ENCODE measurements at places on chromosomes 5 and 9.

GRCh38 chr5:75640826-75641225 lies 29.6 kb downstream of the ANKDD1B start:
- no peak for DNase-seq

- no peak for DNase-seq
These were observed 28.1 kb downstream of the FYB1 start for GRCh38 chr5:39191216-39191615.

DNA sequence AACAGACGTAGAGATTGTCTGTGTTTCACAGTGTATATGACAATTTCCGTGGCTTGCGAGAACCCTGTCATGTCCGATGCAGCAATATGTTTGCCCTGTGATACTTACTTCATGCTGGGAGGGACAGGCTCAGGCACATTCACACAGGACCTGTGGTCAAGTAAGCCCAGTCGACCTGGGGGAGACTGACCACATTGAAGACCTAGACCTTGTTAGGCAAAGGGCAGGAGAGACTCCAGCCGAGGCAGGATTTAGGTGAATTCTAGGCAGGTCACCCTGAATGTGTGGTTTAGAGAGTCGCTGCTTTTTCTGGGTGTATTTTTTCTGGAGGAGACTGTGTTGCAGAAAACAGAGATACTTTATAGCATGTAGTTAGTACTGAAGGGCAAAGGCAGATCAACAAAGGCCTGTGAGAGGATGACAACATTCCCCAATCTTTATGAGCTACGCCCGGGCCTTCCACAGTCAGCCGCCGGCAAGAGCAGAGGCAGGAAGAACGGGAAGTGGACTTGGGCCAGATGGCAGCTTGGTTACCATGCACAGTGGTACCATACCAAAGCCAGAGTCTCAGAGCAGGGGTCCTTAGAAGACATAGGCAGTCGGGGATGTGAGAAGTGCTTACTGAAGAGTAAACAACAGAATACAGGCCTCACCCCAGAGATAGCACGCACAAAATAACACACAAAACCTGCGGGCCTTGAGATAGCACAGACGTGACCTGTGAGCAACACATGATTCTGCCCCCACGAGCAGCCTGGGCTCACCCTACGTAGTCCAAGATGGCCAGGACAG lies 220.7 kb downstream of the CACNA1B start:
- DNase-seq, result no peak

GRCh38 chr5:91382530-91383026 lies 539 bp downstream of the ARRDC3 start:
- DNase-seq, result peak; percentile 38

DNA sequence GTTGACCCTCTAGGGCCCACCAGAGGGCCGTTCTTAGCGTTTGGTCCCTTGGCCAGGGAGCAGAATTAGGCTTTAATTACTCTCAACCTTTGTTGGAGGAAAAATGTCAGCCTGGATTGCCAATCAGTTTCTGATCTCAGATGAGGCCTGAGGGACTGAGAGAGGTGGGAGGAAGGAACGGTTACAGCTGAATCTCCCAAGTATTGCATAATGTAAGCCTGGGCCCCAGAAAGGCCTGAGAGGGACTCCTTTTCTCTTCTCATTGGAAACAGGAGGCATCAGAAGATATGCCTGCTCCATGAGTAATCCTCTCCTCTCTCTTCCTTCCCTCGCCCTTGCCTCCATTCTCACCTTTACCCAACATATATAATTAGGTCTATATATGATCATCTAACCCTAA lies 105.7 kb downstream of the INSYN2B start:
- DNase-seq, result no peak

DNA sequence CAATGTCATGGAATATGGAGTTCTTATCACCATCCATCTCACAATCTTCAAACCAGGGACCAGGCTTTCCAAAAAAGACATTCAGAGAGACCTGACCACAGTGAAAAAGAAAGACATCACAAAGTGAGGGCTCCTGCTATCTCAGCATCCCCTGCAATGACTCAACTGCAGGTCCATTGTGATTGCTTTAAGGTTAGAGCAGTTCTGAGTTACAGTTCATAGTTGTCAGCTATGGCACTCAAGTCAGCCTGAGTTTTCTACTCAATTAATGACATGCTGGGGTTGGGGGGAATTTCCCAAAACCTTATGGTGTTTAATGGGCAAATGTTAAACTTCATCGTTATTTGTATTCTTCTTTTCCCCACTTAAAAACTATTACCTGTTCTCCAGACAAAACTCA lies 58.9 kb downstream of the CEMIP2 start:
- no peak for DNase-seq

- DNase-seq, result peak; percentile 74
These were observed 47.4 kb downstream of the P4HA2 start for GRCh38 chr5:132180134-132180745.

- DNase-seq, result no peak
These were observed 57.6 kb downstream of the TMOD1 start for GRCh38 chr9:97559111-97559514.

DNA sequence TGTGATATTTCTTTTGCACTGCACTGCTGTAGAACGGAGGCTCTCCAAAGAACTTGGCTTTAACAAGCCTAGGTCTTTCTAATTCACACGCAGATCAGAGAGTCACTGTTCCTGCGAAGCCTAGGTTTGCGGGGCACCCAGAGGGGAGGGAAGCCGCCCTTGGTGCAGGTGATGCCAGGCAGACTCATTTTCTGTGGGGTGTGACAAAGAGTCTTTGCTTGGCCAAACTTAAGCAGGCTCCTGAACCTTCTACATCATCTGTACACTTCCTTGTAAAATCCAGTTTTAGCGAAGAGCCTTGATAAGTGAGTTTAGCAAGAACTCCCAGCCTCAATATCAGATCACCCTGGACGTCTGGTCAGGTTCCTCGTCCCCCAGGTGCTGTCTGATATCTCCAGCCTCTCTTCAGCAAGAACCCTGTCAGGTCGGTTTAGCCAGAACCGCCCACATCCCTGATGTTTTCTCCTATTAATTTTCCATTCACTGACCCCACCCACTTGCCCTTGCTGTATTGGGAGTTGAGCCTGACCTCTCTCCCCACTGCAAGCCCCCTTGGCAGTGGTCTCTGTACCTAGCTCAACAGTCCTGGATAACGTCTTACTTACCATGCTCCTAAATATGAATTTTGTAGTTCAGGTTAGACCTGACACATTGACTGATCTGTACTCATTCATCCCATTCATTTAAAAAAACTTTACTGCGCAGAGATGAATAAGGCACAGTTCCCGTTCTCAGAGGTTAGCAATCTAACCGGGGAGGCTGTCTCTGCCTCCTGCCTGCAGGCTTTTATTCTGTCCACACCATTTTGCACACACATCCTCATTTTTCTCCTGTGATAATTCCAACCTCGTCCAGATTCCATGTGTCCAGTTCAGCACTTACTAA lies 880 bp upstream of the UBAC1 start:
- DNase-seq, result no peak

- no peak for DNase-seq
These were observed 40.6 kb upstream of the OLFM1 start for GRCh38 chr9:135046739-135047350.

- no peak for DNase-seq
These were observed 1349.5 kb downstream of the EFNA5 start for GRCh38 chr5:106321242-106321641.

DNA sequence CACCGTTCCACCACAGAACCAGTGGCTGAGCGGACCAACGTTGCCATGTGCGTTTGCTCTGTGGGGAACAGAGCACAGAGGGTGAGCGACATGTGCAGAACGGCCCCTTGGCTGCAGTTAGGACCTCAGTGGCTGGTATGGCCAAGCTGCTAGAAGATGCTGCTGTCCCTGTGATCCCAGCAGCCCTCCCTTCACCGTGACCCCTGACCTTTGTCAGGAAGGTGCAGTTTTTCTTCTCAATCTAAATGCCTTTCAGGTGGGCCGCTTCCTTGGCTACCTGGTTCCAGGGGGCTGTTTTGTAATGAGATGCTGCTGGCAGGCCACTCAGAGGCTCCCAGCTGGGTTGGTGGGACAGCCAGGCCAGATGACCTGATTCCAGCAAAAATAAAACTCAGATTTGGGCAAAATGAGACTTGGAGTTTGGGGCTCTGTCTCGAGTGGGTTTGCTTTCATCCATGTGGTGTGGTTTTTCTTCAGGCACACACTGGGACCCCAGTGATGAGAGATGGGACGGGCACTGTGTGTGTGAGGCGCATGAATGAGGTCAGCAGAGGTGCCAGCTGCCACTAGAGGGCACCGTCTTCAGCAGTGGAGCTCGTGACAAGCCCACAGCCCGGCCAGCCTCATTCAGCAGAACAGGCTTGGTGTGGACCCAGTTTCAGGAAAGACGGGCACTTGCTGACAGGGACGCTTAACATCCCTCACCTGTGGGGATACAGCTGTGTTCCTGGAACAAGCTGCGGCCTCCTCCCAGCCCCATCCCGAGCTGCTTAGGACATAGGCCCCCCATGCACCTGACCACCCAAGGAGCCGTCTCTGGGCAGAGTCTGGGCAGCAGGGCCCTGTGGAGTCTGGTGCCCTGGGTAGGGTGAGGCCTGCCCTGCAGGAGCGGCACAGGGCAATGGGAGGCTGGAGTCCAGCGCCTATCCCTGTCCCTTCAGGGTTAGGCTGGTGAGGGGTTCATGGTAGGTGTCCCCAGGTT lies 4.1 kb downstream of the MRPS2 start:
- DNase-seq, result peak; percentile 48

GRCh38 chr5:104297076-104297475 lies 734.5 kb upstream of the NUDT12 start:
- DNase-seq, result peak; percentile 71

GRCh38 chr9:120481846-120482245 lies 98.1 kb downstream of the CDK5RAP2 start:
- DNase-seq, result no peak

- peak; percentile 14 for DNase-seq
These were observed 173.6 kb downstream of the NR2F1-AS1 start for GRCh38 chr5:93407454-93407853.

- no peak for DNase-seq
These were observed 61.7 kb downstream of the LIFR start for GRCh38 chr5:38494763-38495162.

DNA sequence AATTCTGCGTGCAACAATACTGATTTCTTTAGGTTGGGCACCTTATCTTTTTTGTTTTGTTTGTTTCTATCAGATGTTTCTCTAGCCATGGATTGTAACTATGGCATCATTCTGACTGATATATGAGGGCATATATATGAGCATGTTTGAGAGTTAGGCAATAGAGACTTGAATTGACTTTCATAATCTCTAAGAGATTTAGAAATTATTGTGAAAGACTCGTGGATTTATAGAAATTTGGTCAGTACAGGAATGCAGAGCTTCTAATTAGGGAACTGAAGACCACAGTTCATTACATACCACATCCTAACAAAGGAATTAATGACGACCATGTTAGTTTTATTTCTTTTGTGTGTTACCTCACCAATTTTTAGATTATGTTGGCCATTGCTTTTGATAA lies 546.0 kb upstream of the GRAMD2B start:
- no peak for DNase-seq

- no peak for DNase-seq
These were observed 25.0 kb upstream of the CEP78 start for GRCh38 chr9:78210841-78211301.

DNA sequence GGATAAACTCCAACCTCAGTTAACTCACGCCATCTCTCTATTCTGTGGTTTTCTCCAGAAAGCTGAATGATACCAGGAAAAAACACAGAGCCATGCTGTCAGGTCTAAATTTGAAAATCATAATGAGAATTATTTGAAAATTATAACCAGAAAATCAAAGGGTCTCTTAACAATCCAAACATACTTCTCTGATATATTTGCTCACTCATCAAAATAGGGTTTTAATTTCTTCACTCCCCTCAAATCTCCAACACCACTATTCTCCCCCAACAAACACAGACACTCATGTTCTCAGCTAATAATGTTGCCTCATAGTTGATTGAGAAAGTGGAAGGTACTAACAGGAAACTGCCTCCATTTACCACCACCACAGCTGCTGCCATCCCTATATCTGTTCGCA lies 375.5 kb downstream of the TLE1 start:
- DNase-seq, result no peak

DNA sequence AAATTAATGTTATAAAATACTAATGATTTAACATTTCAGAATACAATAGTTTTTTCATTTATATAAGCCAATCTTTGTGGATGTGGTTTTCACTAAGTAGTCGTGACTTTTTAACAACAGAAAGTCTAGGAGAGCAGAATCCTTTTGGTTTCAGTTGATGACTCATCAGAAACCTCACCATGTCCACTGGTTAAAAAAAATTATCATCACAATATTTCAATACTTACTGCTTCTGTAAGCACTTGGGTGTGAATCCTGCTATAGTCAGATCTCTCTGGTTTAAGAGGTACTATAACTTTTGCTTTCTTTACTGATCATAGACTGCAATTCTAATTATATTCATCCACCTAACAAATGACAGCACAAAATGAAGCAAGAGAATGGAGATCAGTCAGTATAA lies 77.2 kb downstream of the MRPS30 start:
- DNase-seq, result peak; percentile 10

DNA sequence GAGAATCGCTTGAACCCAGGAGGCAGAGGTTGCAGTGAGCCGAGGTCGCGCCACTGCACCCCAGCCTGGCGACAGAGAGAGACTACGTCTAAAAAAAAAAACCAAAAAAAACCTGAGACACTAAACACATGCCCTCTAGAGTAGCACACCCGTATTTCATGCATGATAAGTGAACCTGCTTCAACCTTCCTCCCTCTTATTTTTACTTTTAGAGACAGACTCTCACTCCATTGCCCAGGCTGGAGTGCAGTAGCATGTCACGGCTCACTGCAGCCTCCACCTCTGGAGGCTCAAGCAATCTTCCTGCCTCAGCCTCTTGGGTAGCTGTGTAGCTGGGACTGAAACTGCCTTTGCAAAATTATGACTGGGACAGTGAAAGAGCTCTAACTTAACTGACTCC lies 17.6 kb upstream of the NANS start:
- DNase-seq, result no peak

- DNase-seq, result peak; percentile 30
These were observed 4.3 kb upstream of the RNF44 start for GRCh38 chr5:176541338-176542134.

- no peak for DNase-seq
These were observed 1.2 kb downstream of the SPATA24 start for GRCh38 chr5:139402561-139403158.

- DNase-seq, result no peak
These were observed 274.2 kb downstream of the BRINP1 start for GRCh38 chr9:119095072-119095471.

- DNase-seq, result peak; percentile 28
These were observed 39.1 kb downstream of the COL23A1 start for GRCh38 chr5:178551059-178551458.

DNA sequence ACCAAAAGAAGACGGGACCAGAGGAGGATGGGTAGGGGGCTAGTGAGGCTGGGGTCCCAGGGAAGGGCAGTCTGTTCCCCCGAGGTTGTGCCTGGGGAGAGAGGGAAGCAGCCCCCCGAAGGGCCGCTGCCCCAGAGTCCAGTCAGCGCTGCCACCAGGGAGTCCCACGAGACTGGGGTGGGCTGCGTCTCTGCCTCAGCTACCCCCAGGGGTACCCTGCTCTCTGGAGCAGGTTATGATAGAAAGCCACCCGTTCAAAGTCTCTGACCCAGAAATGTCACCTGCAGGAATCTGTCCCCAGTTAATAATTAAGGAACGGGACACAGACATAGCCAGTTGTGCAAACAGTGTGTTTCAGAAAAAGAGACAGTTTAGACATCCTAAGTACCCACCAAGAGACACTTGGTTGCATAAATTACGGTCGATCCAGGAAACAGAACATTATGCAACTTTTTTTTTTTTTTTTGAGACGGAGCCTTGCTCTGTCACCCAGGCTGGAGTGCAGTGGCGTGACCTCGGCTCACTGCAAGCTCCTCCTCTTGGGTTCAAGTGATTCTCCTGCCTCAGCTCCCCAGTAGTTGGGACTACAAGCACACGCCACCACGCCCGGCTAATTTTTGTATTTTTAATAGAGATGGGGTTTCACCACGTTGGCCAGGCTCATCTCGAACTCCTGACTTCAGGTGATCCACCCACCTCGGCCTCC lies 10.7 kb upstream of the AGPAT2 start:
- no peak for DNase-seq
